ENCODE measurements at places on chromosomes 4 and X.
A peak's percentile ranks its signal among the peaks of the same experiment; 100 is the strongest.

GRCh38 chr4:19693936-19694570 is 557.7 kb upstream of the SLIT2 start:
- DNase-seq: peak; percentile 27

DNA sequence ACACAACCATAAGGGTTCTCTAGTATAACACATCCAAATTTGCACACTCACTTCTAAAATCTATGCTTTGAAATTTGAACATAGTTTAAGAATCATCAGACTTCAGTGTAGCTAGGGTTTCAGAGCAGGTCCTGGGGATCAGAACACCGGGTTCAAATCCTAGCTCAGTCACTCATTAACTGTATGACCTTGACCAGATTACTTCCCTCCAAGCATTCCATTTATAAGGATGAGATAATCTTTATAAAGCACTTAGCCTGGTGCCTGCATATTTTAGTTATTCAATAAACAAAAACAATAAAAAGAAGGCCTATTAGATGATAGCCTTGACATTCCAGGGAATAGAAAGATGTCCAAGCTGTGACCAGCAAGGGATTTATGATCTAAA is 4.8 kb upstream of the STBD1 start:
- DNase-seq: no peak

DNA sequence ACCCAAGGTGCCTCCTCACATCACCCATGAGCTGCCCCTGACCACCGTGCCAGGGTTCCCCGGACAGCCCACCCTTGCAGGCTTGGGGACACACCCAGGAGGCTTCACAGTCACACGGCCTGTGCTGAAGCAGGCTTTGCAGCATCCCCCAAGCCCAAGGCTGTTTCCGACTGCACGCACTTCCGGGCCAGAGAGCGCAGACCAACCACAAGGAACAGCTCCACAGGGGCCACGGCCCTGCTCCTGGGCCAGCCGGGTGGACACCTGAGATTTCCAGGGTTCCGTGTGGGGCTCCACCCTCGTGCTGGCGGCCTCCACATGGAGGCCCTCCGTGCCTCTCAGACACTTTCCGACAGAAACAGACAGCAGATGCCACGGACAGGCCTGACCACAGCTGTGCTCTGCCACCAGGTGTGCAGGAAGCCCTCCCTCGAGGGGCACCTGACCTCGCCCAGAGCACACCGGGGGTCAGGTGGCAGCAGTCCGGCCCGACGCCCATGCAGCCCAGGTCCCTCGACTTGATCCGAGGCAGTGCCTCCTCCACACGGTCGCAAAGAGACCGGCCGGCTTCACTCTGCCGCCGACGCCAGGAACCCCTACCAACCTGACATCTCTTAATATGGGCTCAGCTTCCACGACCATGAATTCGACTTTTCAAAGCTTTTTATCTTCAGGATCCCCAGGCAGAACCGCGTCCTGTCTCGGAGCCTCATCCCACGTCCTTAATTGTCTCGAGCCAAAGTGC is 8.0 kb downstream of the CTBP1 start:
- DNase-seq: no peak

DNA sequence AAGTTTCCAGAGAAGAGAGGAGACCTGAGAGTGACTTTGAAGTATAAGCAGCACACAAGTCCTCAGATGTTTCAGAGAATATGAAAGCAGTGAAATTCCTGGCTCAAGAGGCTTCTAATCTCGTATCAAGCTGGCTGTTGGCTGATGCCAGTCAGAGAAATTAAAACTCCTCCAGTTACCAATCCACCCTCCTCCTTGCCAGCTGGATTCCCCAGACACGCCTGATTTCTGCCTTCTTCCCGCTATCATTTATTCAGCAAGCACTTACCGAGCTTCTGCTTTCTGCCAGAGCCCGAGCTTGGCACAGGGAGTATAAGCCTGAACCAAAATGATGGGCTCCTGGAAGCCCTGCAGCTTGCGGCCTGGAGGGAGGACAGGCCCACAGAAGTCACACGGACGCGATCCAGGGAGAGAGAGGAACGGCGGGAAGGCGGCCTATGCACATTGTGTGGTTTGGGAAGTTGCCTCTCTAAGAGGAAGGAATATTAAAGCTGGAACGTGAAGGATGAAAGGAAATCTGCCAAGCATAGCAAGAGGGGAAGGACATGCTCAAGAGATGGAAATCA is 102.4 kb upstream of the TBL1X start:
- no peak for DNase-seq

GRCh38 chrX:70262952-70263567 is 3.1 kb upstream of the P2RY4 start:
- DNase-seq: peak; percentile 21

- no peak for DNase-seq
These were observed 17.5 kb downstream of the FAM184B start for GRCh38 chr4:17763931-17764330.

DNA sequence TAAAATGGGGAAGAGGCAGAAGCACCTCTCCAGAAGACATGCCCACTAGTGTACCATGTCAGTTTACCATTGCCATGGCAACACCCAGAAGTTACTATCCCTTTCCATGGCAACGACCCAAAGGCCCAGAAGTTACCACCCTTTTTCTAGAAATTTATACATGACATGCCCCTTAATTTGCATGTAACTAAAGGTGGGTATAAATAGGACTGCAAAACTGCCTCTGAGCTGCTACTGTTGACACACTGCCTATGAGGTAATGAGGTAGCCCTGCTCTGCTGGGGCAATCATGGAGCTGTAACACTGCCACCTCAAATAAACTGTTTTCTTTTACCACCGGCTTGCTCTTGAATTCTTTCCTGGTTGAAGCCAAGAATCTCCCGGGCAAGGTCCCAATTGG is 13.9 kb upstream of the BEX4 start:
- DNase-seq: no peak

DNA sequence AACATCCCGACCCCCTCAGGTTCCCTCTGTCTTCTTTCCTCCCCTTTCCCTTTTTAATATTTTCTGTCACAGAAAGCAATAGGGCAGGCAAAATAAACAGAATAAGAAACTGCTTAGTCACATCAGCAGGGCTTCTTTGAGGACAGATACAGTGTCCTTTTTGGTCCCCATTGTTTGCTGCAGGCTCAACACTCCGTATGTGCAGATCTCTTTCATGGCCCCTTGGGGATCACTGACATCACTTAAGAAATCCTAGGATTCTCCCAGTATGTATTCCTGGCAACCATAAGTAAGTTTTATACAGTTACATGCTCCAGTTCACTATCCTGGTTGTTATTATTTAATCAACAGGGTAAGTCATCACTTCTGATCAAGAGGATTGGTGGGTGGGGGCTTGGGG is 448.0 kb downstream of the NKX6-1 start:
- DNase-seq: no peak

Measured in amniotic epithelial cell (primary cell).